ENCODE measurements at places on chromosomes 11 and 22. TPM values are rescaled to one million over a fixed set of nuclear protein-coding genes. Genes with fewer than 3 reads are reported as not detected.

DNA sequence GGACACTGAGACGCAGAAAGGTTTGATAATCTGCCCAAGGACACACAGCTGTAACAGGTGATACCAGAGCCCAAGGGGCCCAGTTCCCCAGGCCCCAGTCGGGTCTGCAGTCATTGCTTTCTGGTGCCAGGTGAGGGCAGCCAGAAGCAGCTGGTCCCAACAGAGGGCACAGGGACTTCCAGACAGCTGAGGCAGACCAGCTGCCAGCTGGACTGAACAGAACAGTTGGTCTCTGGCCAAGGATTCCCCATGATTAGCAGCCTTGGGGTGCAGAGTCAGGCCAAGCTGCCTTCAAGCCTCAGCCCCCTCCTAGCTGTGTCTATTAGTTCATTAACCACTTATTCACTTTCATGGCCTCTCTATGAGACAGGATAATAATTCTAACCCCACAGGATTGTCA lies 105.6 kb downstream of the RRAS2 start:
- DNase-seq, result no peak

DNA sequence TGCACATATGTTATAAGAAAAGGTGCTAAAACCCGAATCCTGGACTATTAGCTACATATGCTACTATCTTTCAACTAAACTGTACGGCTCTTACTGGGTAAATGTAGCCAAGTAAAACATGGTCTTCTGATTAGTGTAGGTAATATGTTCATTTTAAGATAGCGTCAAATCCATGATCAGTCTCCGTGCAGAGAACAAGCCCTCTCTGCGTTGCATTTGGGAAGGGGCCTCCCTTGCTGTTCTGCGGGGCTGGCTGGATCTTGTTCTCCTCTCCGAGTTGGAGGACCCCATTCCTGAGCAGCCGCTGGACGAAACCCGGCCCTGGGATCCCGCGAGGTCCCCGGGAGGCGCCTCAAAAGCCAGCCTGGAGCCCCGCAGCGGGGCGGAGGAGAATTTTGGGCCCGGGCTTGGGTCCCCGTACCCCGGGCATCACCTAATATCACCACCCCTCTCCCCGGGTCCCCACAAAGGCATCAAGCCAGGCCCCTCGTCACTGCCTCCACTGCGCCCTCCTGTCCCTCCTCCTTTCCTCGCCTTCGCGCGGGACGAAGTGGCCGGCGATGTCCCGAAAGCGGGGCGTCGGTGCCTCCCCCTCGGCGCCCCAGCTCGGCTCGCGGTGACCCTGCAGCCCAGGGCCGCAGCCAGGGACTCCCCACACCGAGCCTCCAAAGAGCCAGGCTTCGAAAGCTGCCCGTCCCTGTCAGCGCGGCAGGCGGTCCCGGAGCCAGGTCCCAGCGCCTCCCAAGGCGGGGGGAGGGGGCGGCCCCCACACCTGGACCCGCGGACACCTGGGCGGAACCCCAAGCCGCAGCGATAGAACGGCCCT lies 54.5 kb upstream of the FBXO3 start:
- no peak for DNase-seq

DNA sequence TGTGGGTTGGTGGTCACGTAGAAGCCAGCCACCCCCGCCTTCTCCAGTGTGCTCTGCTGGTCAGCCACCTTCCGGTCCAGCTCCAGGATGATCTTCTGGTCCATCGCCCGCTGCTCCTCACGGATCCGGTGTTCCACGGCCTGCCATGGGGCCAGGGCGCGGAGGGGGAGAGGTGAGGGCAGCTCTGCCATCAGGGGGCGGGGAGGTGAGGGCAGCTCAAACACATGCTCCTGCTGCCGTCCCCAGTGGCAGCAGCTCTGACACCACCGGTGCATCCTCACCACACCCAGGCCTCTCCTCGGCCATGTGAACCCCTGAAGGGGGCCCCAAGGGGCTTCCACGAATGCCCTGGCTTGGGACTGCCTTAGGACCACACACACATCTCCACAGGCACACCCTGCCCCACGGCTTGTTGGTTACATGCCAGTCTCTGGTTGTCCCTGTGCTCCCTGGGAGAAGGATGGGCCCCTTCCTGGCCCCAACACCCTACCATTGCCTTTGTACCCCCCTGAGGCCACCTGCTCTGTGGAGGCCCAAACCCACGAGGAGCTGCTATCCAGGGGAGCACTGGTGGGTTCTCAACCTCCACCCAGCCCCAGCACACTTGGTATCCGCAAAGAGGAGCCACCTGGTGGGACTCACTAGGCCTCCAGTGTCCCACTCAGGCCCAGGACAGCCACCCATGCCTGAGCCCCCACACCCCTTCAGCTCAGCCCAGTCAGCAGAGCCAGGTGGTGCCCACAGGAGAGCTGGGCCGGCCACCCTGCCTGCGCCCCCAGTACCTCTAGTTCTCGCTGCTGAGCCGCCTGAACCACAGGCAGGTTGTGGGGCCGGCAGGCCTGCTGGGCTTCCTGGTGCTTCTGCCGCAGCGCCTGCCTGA lies 4.3 kb downstream of the DGCR6L start:
- DNase-seq, result no peak

DNA sequence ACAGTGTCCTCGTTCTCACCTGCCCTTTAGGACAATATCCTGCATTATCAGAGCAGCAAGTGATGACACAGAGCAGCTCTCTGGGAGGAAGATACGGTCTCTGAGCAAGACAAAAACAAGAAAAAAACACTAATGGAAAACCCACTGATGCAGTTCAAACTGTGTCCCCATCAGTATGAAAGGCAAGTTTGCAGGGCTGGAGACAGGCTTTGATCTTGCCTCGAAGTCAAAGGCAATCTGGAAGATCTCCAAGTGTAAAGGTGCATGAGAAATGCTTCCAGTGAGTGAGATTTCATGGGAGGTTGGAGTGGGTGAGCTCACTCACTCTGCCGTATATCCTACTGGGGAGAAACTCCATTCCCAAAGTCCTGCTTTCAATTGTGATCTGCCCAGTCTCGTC lies 157.5 kb downstream of the KIRREL3 start:
- no peak for DNase-seq

DNA sequence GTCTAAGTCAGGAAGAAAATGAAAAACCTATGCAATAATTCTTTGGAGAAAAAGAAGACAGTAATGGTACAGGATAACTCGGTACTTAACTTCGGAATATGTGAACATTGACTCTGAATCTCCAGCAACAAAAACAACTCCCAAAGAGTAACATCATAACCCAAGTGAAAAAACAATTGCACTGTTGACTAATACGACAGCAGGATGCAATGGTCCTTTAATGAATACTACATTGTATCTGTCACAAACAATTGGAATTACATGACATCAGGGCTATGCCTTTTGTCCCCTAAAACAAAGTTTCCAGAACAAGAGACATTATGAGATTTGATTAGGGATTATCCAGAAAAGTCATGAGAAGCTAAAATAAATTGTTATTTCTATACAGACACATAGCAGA lies 1065.9 kb downstream of the LRRC4C start:
- no peak for DNase-seq

- DNase-seq, result no peak
Measured at GRCh38 chr22:49735411-49735900, 92.2 kb downstream of the BRD1 start.

DNA sequence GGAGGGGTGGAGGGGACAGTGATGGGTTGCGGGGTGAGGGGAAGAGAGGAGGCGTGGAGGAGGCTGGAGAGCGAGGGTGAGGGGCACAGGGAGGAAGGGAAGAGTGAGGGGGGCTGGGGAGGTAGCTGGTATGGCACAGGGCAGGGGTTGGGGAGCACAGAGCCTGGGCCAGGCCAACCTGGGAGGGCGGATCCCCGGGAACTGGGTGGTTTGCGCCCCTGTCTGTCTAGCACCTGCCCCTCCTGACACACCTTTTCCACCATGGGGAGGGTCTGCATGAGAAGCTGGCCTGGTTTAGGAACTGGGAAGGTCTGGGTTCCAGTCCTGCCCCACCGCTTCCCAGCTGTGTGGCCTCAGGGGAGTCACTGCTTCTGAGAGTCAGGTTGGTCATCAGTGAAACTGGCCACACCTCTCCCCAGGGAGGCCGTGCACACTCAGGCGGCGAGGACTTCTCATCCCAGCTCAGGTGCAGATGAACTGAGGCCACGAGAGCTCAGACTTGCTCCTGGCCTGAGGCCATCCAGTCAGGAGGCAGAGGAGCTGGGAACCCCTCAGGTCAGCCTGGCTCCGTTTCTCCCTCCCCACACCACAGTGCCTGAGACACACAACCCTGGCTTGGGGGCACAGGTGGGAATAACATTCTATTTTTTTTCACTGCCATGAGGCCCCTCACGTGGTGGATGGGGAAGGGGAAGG lies 95.6 kb downstream of the PHF21B start:
- DNase-seq, result no peak

DNA sequence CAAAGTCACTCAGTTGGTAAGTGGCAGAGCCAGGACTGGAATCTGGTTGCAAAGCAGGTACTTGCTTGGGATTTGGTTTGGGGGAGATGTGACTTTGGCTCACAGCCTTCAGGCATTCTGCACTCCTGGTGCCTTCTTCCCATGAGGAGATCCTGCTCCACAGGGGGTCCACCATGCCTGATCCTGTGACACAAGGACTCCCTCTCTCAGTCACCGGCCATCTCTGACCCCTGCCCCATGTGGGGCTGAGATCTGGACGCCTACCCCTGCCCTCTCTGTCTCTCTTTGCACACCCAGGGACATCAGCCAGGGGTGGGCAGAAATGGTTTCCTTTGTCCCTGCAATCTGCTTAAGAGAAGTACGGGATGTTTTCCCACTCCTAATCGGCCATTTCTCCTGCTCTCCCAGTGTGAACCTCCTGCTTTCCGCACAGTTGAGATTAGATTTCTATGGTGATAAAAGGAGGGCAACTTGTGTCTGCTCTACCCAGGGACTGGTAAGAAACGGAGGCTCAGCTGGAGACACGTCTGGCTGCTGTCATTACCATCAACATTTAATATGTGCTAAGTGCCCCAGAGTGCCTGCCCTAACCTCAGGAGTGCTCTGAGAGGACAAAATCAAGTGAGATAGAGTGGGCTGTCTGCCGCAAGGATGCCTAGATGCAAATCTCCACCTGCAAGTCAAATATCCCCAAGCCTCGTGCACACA lies 11.1 kb upstream of the FXYD6 start:
- no peak for DNase-seq

GRCh38 chr22:27686534-27686933 lies 115.0 kb downstream of the MN1 start:
- DNase-seq, result no peak

CCDC73 gene
- total RNA-seq, result not detected

PTPRCAP gene
- 282 TPM for total RNA-seq

OLFML1 gene
- not detected for total RNA-seq

FADS1 gene
- 8.8 TPM for total RNA-seq

POLDIP3 gene
- total RNA-seq, result 81.0 TPM

SPDYC gene
- not detected for total RNA-seq

NAALAD2 gene
- not detected for total RNA-seq

CRYAB gene
- total RNA-seq, result 0.49 TPM
